ENCODE measurements at places on chromosomes 12 and 14. TPM values are rescaled to one million over a fixed set of nuclear protein-coding genes. Genes with fewer than 3 reads are reported as not detected.

Gene TMTC1
- total RNA-seq = 27.9 TPM

Gene FOXN3
- 12.7 TPM for total RNA-seq

Gene AMDHD1
- 0.12 TPM for total RNA-seq

Gene L3HYPDH
- 60.9 TPM for total RNA-seq

Gene GDF11
- 6.6 TPM for total RNA-seq

Gene GUCY2C
- not detected for total RNA-seq

Gene ANO4
- 5.9 TPM for total RNA-seq

Gene TSPAN9
- 24.6 TPM for total RNA-seq

Gene CLBA1
- 8.0 TPM for total RNA-seq

Gene MAP4K5
- 82.4 TPM for total RNA-seq

Gene GNG2
- 26.6 TPM for total RNA-seq

Gene VPS37B
- 13.6 TPM for total RNA-seq

Gene RNF10
- 133 TPM for total RNA-seq

Gene DHH
- total RNA-seq = 0.12 TPM

Gene ADCK1
- 6.2 TPM for total RNA-seq

Gene EPS8
- total RNA-seq = 156 TPM

Gene RBP5
- 0.12 TPM for total RNA-seq

Gene CLEC2A
- not detected for total RNA-seq

Gene CLEC4A
- total RNA-seq = 0.33 TPM

Gene VPS33A
- 23.5 TPM for total RNA-seq

Gene PAPOLA
- 94.1 TPM for total RNA-seq

Gene RGS6
- not detected for total RNA-seq

Gene HCFC2
- total RNA-seq = 25.6 TPM

Gene BTBD6
- total RNA-seq = 78.5 TPM

Gene RDH12
- under 0.01 TPM for total RNA-seq

Gene AP1G2
- total RNA-seq = 11.6 TPM

Gene P2RX2
- total RNA-seq = not detected

Gene LALBA
- total RNA-seq = not detected

Gene PRPF39
- 31.5 TPM for total RNA-seq

Gene CLEC2B
- 13.9 TPM for total RNA-seq

Gene SEC23A
- 464 TPM for total RNA-seq

Gene TAS2R7
- total RNA-seq = not detected

Gene NOVA1
- 4.1 TPM for total RNA-seq

Gene HHIPL1
- 4.5 TPM for total RNA-seq

Gene KERA
- not detected for total RNA-seq

Gene AQP6
- total RNA-seq = 0.12 TPM

Measured in uterine smooth muscle cell (primary cell).